AG04449 (cell line): ENCODE measurements at places on chromosomes 5 and 9.

GRCh38 chr5:103910011-103910410 lies 347.4 kb upstream of the NUDT12 start:
- DNase-seq: no peak

- no peak for DNase-seq
Measured at GRCh38 chr5:58106754-58107410, 353.0 kb downstream of the PLK2 start.

- DNase-seq: no peak
Measured at GRCh38 chr5:169548315-169548714, 35.3 kb upstream of the SPDL1 start.

GRCh38 chr9:92097997-92098482 lies 17.2 kb downstream of the SPTLC1 start:
- DNase-seq: no peak

DNA sequence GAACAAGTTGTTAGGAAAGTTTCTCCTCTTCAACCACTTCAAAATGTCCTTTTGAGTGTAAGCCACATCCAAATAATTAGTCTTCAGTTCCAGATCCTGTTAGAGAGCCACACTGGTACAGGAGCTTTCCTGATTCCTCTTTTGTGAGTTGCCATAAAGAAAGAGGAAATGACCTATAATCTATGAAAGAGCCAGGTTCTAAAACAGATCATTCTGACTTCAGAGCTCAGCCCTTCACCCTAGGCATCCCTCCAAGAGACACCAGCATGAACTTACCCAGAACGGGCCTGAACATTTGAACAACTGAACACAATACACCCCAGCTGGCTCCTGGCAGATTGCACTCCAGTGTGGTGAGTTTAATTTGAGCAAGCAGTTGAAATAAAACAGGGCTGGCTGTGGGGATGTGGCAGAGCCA lies 25.7 kb downstream of the SLC1A1 start:
- DNase-seq: no peak

- DNase-seq: peak; percentile 4
Measured at GRCh38 chr5:131164191-131165118, 601 bp downstream of the HINT1 start.

DNA sequence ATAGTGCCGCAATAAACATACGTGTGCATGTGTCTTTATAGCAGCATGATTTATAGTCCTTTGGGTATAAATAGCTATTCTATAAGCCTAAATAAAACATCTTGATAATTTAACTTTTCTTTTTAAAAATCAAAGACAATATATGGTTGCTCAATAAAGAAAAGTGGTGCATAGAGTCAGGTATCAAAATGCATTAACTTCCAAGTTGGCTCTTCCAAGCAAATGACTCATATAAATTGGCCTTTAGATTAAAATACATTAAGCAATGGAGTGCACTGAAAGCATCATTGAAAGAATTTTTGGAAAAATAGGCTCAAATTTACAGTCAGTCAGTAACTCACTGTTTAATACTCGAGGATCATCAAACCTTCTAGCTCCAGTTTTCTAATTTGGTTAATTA lies 106.6 kb downstream of the PLCXD3 start:
- DNase-seq: no peak

GRCh38 chr5:180201051-180201987 lies 7.7 kb downstream of the RASGEF1C start:
- no peak for DNase-seq

- DNase-seq: no peak
Measured at GRCh38 chr5:78985725-78986223, 664 bp upstream of the ARSB start.

- no peak for DNase-seq
Measured at GRCh38 chr5:170278611-170279458, 18.7 kb downstream of the LCP2 start.

GRCh38 chr5:160133918-160134304 lies 14.7 kb upstream of the PWWP2A start:
- no peak for DNase-seq

DNA sequence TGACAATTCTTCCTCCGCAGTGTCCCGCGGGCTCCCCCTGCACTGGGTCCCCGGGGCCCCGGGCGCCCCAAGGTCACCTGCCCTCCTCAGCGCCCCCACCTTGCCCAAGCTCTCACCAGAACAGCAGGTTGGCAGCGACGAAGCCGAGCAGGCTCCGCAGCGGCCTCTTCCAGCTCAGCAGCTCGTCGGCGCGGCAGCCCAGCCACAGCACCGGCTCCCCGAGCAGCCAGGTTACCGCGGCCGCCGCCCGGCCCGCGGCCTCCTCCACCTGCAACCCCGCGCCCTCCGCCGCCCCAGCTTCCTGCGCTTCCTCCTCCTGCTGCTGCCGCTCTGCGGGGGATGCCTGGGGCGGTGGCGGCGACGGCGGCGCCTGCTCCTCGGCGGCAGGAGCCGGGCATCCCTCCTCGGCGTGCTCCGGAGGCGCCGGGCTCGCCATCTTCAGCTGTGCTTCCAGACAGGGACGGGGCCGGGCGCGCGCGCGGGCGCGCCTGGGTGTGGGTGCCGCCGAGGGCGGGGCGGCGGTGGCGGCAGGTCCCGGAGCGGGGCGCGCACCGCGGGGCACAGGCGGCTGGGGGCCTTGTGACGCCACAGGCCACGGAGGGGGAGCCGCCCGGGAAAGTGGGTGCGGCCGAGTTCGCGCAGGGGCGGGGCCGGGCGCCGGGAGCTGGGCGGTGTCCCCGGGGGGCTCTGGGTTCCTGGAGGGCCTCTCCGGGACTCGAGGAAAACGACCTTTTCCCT lies at the start of gene RETREG1:
RETREG1 (minus strand) TSS at position 462 of the 738 bp plus-strand sequence; CDS start at position 436, 26 bp downstream.
- no peak for DNase-seq

DNA sequence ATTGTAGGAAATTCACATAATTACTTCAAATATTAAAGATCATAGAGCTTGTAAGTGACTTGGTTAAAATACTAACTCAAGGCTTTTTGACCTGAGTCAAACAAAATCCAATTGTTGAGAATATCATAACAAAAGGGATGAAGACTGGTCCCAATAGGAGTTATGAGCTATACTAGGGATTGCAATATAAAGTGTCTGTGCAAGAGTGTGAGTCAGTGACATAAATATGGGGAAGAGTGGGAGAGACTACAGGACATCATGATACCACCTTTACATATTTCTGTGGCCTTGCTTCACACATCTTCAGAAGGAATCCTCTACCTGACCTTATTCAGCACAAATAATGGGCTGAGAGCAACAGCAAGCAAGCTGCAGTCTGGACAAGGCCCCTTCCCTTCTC lies 180.9 kb upstream of the SLC24A2 start:
- DNase-seq: no peak

GRCh38 chr9:84397822-84398221 lies 57.3 kb upstream of the SLC28A3 start:
- DNase-seq: peak; percentile 21

GRCh38 chr5:2185646-2186471 lies 303.1 kb upstream of the IRX4 start:
- no peak for DNase-seq

GRCh38 chr9:109478051-109478563 lies 20.0 kb downstream of the PTPN3 start:
- no peak for DNase-seq

- DNase-seq: peak; percentile 36
Measured at GRCh38 chr9:129703667-129704355, 38.4 kb downstream of the PRRX2 start.

DNA sequence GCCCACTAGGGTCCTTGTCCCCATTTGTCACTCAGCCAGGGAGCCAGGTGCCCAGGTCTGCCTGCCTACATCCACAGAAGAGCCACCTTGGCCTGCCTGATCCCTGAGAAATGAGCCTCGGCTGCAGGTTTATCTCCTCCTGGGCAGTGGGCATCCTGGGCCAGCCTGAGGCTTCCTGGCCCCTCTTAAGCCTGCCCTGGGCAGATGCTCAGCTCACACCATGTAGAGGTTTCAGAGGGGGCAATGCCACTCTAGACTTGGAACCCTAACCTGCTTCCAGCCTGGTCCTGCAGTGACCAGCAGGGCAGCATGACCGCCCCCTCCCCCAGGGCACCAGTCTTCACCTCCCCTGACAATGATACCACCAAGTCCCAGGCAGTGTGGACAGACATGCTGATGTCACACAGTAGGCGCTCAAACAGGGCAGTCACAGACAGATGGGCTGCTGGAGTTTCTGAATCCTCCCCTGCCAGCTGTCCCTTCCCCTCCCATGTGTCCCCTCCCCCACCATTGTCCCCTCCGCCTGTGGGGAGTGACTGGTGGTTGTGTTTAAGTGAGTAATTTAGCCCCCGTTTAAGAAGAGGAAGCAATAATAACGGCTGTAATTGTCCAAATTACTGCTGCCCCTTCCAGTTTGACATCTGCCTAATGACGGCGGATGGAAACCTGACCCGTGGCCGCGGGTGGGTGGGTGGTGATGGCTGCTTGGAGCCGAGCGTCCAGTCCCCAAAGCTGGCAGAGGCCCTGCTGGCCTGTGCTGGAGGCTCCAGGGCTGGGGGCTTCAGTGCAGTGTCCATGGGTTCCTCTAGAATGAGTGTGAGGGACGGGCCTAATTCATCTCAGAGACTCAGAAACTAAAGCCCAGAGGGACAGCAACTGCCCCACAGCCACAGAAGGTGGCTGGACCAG lies 147.7 kb downstream of the BARX1 start:
- DNase-seq: no peak

- no peak for DNase-seq
Measured at GRCh38 chr9:30676651-30677050, 1707.8 kb upstream of the ACO1 start.
